Activated CD8-positive, alpha-beta T cell treated with anti-CD3 and anti-CD28 coated beads, Interleukin-2, amount 10 ng/mL, durations not matched to agents 7 days and 5 days (primary cell): ENCODE measurements at places on chromosomes 4 and X.

DNA sequence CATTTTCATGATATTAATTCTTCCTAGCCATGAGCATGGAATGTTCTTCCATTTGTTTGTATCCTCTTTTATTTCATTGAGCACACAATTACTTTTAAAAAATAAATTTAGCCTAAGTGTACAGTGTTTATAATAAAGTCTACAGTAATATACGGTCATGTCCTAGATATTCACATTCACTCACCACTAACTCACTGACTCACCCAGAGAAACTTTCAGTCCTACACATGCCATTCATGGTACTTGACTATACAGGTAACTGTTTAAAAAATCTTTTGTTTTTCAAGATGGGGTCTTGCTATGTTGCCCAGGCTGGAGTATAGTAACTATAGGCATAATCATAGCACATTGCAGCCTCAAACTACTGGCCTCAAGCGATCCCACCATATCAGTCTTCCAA lies 348.1 kb downstream of the RAPGEF2 start:
- DNase-seq: no peak
- H3K27me3 ChIP-seq: peaks cover 2% of the 10 kb centered on the region
- H3K36me3 ChIP-seq: no peaks in the 10 kb centered on the region
- H3K4me1 ChIP-seq: no peaks in the 10 kb centered on the region
- no peak overlapping the region for H3K4me3 ChIP-seq
- no peak overlapping the region for H3K27ac ChIP-seq

DNA sequence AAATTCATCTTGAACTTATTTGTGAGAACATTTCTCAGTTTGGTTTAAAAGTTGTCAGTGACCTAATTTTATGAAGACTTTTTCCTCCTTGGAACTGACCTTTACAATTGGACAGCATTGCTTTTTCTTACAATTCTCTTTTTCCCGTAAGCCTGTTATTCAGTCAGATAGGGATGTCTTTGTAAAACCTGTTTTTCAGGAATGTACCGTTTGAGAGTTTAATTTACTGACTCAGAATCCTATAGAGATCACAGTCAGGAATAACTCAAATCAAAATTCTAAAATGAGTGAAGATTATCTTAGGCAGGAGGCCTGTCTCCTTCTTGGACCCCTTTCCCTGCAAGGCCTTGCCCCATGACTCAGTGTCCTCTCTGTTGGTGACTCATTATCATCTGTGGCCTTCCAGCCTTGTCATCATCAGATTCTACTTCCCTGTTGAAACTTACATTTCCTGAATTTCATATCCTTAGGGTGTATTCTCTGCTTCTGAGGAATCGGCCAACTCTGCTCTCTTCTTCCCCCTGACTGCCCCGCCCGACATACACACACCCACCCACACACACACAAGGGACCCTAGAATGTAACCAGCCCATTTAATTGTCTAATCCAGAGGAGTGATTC lies 99.8 kb downstream of the ARHGAP10 start:
- H3K4me3 ChIP-seq: no peak overlapping the region
- H3K4me1 ChIP-seq: no peaks in the 10 kb centered on the region
- H3K27ac ChIP-seq: no peak overlapping the region
- no peak for DNase-seq

GRCh38 chr4:6047130-6047673 lies 29.0 kb upstream of the C4orf50 start:
- no peaks in the 10 kb centered on the region for H3K36me3 ChIP-seq
- DNase-seq: no peak
- peaks cover 12% of the 10 kb centered on the region for H3K4me1 ChIP-seq

GRCh38 chrX:31178769-31179125 lies 106.9 kb upstream of the FTHL17 start:
- no peak overlapping the region for H3K4me3 ChIP-seq
- H3K4me1 ChIP-seq: no peaks in the 10 kb centered on the region
- no peak overlapping the region for H3K27ac ChIP-seq

- H3K4me1 ChIP-seq: no peaks in the 10 kb centered on the region
- H3K36me3 ChIP-seq: no peaks in the 10 kb centered on the region
- no peak for DNase-seq
- no peak overlapping the region for H3K27ac ChIP-seq
- H3K27me3 ChIP-seq: no peaks in the 10 kb centered on the region
- no peak overlapping the region for H3K4me3 ChIP-seq
Measured at GRCh38 chrX:14352511-14352910, 176.8 kb upstream of the GLRA2 start.

- H3K27ac ChIP-seq: peak overlapping the region; percentile 80
- H3K36me3 ChIP-seq: peaks cover 12% of the 10 kb centered on the region
- DNase-seq: no peak
- H3K27me3 ChIP-seq: no peaks in the 10 kb centered on the region
Measured at GRCh38 chrX:13074297-13075262, 30.2 kb upstream of the FAM9C start.

- no peaks in the 10 kb centered on the region for H3K36me3 ChIP-seq
- no peaks in the 10 kb centered on the region for H3K27me3 ChIP-seq
- no peaks in the 10 kb centered on the region for H3K4me1 ChIP-seq
- no peak for DNase-seq
- H3K27ac ChIP-seq: no peak overlapping the region
Measured at GRCh38 chr4:29033703-29034102, 1686.5 kb upstream of the PCDH7 start.

GRCh38 chrX:63012574-63012973 lies 338.6 kb downstream of the SPIN4 start:
- H3K4me1 ChIP-seq: no peaks in the 10 kb centered on the region
- no peaks in the 10 kb centered on the region for H3K27me3 ChIP-seq
- H3K27ac ChIP-seq: no peak overlapping the region
- no peak for DNase-seq
- no peak overlapping the region for H3K4me3 ChIP-seq

- no peaks in the 10 kb centered on the region for H3K27me3 ChIP-seq
- H3K4me3 ChIP-seq: no peak overlapping the region
- H3K27ac ChIP-seq: no peak overlapping the region
- peaks cover 21% of the 10 kb centered on the region for H3K36me3 ChIP-seq
- H3K4me1 ChIP-seq: peaks cover 56% of the 10 kb centered on the region
- DNase-seq: no peak
Measured at GRCh38 chr4:174281182-174281737, 2.2 kb downstream of the FBXO8 start.

GRCh38 chr4:101791182-101791558 lies 640 bp downstream of the BANK1 start:
- DNase-seq: no peak
- H3K27ac ChIP-seq: no peak overlapping the region
- peaks cover 5% of the 10 kb centered on the region for H3K36me3 ChIP-seq
- H3K4me3 ChIP-seq: peak overlapping the region; percentile 69
- peaks cover 44% of the 10 kb centered on the region for H3K27me3 ChIP-seq

DNA sequence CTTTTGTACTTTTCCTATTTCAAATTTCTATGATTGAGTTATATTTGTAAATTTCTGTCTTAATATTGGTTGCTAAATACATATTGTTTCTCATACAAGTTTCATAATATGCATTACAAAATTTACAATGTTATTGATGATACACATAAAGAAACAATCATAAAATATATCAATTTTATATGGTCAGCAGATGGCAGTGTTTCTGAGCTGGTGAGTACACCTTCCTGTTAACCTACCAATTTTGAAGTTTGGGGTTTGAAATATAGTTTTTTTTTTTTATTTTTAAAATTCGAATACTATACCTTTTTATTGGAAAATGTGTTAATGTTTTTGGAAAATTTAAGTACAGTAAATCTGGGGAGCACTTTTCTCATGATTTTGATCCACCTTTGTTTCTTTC lies 1953.1 kb upstream of the ADGRL3 start:
- DNase-seq: no peak
- H3K4me3 ChIP-seq: no peak overlapping the region
- H3K27ac ChIP-seq: no peak overlapping the region
- H3K4me1 ChIP-seq: no peaks in the 10 kb centered on the region
- no peaks in the 10 kb centered on the region for H3K27me3 ChIP-seq

GRCh38 chr4:40845154-40845835 lies 95.5 kb downstream of the NSUN7 start:
- H3K27ac ChIP-seq: no peak overlapping the region
- H3K4me1 ChIP-seq: peaks cover 3% of the 10 kb centered on the region
- DNase-seq: no peak
- no peak overlapping the region for H3K4me3 ChIP-seq

- H3K4me3 ChIP-seq: no peak overlapping the region
- H3K36me3 ChIP-seq: no peaks in the 10 kb centered on the region
- H3K27me3 ChIP-seq: no peaks in the 10 kb centered on the region
- no peak for DNase-seq
- no peaks in the 10 kb centered on the region for H3K4me1 ChIP-seq
- no peak overlapping the region for H3K27ac ChIP-seq
Measured at GRCh38 chr4:59689149-59689548, 1511.0 kb upstream of the ADGRL3 start.

- H3K4me1 ChIP-seq: no peaks in the 10 kb centered on the region
- H3K27me3 ChIP-seq: no peaks in the 10 kb centered on the region
- no peak for DNase-seq
- no peaks in the 10 kb centered on the region for H3K36me3 ChIP-seq
- no peak overlapping the region for H3K27ac ChIP-seq
Measured at GRCh38 chr4:101853028-101853427, 62.5 kb downstream of the BANK1 start.

DNA sequence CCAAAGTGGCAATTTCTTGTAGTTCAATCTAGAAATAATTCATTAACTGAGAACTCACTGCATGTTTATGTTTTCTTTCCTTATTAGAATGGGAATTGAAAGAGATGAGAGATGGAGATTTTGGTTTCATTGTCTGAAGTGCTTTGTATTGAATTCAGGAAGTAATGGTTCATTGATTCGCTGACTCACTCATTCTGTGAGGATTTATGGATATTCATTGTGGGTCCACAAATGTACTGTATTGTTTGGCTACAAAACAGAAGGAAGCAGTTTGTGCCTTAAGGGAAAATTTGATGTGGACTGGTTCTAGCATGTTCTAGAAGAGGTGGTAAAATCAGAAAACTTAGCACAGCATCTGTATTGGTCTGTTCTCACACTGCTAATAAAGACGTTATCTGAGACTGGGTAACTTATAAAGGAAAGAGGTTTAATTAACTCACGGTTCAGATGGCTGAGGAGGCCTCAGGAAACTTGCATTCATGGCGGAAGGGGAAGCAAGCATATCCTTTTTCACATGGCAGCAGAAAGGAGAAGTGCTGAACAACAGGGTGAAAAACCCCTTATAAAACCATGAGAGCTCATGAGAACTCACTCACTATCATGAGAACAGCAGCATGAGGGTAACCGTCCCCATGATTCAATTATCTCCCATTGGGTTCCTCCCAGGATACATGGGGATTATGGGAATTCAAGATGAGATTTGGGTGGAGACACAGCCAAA lies 132.3 kb upstream of the VCX3A start:
- no peaks in the 10 kb centered on the region for H3K4me1 ChIP-seq
- no peak overlapping the region for H3K4me3 ChIP-seq
- DNase-seq: no peak
- no peaks in the 10 kb centered on the region for H3K36me3 ChIP-seq
- no peak overlapping the region for H3K27ac ChIP-seq
- H3K27me3 ChIP-seq: no peaks in the 10 kb centered on the region

GRCh38 chrX:69107231-69107739 lies 58.0 kb downstream of the PJA1 start:
- no peak overlapping the region for H3K4me3 ChIP-seq
- no peaks in the 10 kb centered on the region for H3K4me1 ChIP-seq
- H3K36me3 ChIP-seq: no peaks in the 10 kb centered on the region
- no peak overlapping the region for H3K27ac ChIP-seq
- no peak for DNase-seq

GRCh38 chr4:68490826-68491457 lies 43.7 kb downstream of the TMPRSS11E start:
- no peak overlapping the region for H3K4me3 ChIP-seq
- no peaks in the 10 kb centered on the region for H3K27me3 ChIP-seq
- DNase-seq: no peak

GRCh38 chr4:154722262-154722661 lies 21.5 kb upstream of the LRAT start:
- peaks cover 5% of the 10 kb centered on the region for H3K4me1 ChIP-seq
- no peak overlapping the region for H3K4me3 ChIP-seq
- no peaks in the 10 kb centered on the region for H3K36me3 ChIP-seq
- no peak for DNase-seq
- no peak overlapping the region for H3K27ac ChIP-seq
- peaks cover 4% of the 10 kb centered on the region for H3K27me3 ChIP-seq

DNA sequence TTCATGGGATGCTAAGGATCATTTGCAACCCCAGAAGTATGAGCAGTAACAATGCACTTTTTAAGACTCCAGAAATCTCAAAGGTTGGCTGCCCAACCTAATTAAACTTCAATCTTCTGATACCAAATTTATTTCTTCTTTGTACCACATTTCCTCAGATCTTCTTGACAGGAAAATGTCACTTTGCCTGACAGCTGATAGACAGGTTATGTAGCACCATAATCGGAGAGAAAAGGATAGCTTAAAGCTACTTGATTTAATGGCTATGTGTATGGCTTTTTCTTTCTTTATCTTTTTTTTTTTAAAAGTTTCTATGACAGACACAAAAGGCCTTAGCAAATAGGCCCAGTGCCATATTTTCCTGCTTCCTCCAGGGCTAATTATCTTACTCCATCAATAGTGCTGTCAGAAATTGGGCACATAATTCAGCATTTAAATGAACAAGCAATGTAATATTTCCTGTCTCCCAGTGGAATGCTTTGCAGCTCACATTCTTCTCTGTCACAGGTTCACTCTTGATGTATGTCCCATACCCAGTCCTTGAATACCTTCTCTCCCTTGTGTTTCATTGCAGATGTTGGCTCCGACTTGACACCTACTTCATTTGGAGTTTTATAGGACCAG lies 795.7 kb downstream of the ADGRL3 start:
- H3K27me3 ChIP-seq: no peaks in the 10 kb centered on the region
- H3K4me3 ChIP-seq: no peak overlapping the region
- DNase-seq: no peak
- H3K27ac ChIP-seq: no peak overlapping the region
- H3K36me3 ChIP-seq: no peaks in the 10 kb centered on the region

DNA sequence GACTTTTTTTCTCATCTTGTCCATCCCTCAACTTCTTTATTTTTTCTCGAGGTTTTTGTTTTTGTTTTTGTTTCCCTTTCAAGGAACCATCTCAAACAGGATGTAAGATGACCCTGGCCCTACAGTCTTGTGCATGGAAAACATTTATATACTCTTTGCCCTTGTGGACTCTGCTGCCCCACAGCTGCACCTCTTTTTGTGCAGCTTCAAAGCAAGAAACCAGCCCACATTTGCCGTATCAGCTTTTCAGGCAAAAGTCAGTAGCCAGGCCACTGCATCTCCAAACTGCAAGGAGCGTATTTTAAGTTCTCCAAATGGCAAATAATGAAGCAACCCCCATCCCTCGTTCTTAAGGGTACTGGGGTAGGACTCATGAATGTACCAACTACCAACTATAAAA lies 756.5 kb downstream of the C4orf33 start:
- H3K27ac ChIP-seq: no peak overlapping the region
- H3K36me3 ChIP-seq: no peaks in the 10 kb centered on the region
- DNase-seq: no peak
- H3K27me3 ChIP-seq: no peaks in the 10 kb centered on the region

GRCh38 chr4:86918539-86919072 lies 16.2 kb upstream of the AFF1 start:
- no peak for DNase-seq
- no peak overlapping the region for H3K4me3 ChIP-seq
- H3K36me3 ChIP-seq: no peaks in the 10 kb centered on the region
- H3K4me1 ChIP-seq: peaks cover 5% of the 10 kb centered on the region

- H3K27me3 ChIP-seq: no peaks in the 10 kb centered on the region
- no peaks in the 10 kb centered on the region for H3K36me3 ChIP-seq
- H3K4me1 ChIP-seq: no peaks in the 10 kb centered on the region
- H3K4me3 ChIP-seq: no peak overlapping the region
- H3K27ac ChIP-seq: no peak overlapping the region
Measured at GRCh38 chrX:41031256-41031967, 53.8 kb upstream of the USP9X start.
